ENCODE measurements at places on chromosomes 6 and 20.

GRCh38 chr6:111050261-111051023 lies 36.9 kb upstream of the SLC16A10 start:
- no peak for DNase-seq

GRCh38 chr20:24060851-24061590 lies 72.4 kb upstream of the GGTLC1 start:
- no peak for DNase-seq

DNA sequence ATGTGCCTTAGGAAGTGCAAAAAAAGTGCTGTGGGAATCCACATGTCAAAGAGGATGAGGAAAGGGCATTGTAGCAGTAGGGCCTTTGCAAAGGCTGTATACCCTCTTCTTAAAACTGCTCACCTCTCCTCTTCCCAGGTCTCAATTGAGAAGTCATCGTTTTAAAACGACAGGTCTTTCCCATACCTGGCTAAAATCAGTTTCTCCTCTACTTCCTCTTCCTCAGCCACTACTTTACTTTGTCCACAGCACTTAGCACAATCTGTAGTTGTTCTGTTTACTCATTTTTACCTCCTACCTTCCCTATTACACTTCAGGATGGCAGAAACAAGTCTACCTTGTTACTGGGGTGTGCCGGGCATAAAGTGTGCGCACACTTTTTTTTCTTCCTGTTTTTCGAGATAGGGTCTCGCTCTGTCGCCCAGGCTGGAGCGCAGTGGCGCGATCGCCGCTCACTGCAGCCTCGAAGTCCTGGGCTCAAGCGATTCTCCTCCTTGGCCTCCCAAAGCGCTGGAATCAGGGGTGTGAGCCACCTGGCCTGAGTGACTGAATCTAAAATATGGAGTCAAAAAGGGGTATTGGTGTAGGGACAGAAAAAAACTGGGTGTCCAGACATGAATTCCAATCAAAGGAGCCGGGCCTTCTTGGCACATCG lies 9.8 kb upstream of the ELOVL5 start:
- DNase-seq: no peak

GRCh38 chr6:84136364-84137050 lies 90.9 kb downstream of the CEP162 start:
- no peak for DNase-seq
